HTR-8/SVneo (cell line): ENCODE measurements at places on chromosomes 13 and 19.

- DNase-seq = no peak
Measured at GRCh38 chr13:46605076-46605824, 52.3 kb downstream of the LRCH1 start.

DNA sequence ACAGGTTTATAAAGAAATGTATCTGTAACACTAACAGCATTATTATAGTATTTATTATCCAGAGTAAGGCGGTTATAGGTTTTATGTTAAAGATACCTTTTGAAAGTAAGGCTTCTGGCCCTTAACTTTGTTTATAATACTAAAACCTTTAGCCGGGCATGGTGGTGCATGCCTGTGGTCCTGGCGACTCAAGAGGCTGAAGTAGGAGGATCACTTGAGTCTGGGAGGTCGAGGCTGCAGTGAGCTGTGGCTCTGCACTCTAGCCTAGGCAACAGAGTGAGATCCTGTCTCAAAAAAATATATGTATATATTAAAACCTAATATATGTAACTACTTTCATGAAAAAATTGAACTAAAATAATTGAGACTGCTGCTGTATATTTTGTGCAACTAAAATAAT is 98.7 kb upstream of the KLF5 start:
- no peak for DNase-seq

DNA sequence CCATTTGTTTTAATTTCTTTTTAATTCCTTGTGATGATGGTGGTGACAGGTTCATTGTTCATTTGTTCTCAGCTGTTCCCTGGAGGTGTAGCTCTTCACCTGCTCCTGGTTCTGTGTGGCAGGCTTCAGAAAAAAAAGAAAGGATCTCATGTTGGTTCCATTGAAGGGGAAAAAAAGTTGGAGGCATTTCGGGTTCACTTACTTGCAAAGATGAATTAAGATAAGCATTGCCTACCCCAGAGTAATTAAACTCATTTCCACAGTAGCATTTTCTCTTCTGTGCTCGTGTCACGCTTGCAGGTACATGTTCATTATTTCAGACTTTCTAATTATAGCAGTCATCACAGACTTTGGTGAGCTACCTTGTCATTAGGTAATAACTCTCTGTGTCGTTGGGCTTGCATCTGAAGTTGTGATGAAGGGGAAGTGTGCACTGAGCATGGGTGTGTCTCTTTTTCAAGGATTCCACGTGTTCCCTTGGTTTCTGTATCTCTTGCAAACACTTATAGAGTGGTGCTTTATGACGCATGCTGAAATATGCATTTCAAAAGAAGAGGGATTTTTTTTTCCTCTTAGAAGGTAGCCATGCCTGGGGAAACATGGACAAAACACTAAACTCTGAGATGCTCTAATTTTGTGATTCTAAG is 69.1 kb downstream of the MTUS2 start:
- no peak for DNase-seq

DNA sequence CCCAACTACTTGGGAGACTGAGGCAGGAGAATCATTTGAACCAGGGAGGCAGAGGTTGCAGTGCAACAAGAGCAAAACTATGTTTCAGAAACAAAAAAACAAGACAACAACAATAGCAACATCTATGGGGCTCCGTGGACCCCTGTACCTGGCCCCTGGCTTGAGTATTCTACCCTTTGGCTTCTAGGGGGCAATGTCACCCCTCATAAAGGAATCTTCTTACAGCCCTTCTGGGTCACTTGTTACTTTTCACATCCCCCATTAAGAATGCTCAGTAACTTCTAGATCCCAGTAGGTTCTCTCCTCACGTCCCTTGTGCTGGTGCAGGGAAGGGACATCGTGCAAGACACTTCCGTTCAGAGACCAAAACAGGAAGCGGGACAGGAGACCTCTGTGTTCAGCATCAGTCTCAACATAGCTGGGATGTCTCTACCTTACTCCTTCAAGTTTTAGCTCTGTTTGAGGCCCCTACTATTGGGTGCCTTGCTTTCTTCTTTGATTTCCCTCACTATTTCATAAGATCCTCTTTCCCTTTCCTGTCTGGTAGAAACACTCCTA is 218.1 kb upstream of the ARGLU1 start:
- DNase-seq = no peak

DNA sequence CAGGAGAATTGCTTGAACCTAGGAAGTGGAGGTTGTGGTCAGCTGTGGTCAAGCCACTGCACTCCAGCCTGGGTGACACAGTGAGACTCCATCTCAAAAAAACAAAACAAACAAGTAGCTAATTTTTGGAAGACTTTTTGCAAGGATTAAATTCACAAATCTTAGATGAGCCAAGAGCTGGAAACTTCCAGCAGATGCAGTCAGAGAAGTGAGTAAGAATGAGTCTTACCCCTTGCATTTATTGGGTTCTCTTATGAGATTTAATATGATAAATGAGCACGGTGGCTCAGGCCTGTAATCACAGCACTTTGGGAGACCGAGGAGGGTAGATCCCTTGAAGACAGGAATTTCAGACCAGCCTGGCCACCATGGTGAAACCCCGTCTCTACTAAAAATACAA is 44.9 kb upstream of the NBEA start:
- DNase-seq = no peak

DNA sequence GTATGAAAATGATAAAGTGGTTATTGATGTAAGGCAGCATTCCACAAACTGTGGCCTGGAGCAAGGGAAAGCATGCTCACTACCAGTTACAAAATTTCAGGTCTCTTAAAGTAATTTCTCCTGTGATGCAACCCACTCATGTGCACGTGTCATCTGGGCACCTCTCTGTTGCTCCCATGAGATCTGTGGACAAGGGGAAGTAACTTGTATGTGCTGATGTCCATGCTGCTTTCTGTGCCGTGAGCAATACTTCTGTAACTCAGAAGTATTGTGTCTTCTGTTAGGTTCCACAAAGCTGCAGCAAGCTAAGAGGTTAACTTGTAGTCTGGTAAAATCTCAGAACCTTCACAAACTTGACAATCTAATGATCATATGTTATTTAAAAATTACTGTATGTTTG is 930.0 kb upstream of the SLITRK6 start:
- DNase-seq = no peak

GRCh38 chr13:38421590-38422560 is 72.2 kb downstream of the UFM1 start:
- no peak for DNase-seq

DNA sequence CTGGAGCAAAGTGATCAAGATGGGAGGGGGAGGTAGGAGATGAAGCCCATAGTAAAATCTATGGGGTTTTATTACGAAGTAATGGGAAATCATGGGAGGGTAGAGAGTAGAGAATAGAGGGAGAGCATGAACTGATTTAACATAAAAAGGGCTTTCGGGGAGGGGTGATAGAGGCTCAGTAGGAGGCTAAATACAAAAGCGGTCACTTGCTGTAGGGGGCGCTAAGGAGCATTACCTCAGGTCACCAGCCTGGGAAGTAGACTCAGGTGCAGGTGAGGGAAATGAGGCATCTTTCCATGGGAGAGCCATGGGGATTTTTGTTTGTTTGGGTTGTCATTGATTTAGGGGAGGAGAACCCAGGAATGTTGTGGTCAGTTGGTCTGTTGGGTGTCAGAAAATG is 14.1 kb downstream of the KRTDAP start:
- no peak for DNase-seq

DNA sequence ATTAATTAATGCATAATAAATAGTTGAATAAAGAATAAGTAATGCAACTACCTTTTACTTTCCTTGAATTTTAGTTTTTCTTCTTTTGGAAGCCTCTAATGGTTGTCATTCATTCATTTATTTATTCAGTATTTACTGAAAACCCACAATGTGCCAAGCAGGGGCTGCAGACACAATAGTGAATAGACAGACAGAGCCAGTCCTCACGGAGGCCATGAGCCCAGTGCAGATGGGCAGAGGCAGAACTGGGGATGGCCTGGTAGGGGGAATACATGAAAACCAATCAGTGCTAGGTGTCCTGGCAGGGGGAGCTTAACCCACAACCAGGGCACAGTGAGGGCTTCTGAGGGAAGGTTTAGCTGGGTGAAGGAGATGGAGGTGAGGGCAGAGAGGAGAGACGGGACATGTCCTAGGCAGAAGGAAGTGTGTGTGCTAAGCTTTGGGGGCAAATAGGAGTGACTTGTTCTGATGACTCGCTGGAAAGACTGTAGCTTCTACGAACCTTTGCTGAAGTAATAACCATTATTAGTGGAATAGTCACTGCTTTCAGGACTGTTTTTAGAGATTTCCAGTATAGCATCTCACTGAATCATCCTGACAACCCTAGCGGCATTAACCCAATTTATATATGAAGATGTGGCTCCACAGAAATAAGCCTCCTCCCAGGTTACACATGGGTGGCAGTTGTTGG is 55.9 kb downstream of the ERCC5 start:
- no peak for DNase-seq

- no peak for DNase-seq
Measured at GRCh38 chr19:32101206-32101605, 244.2 kb upstream of the ZNF507 start.

- DNase-seq = no peak
Measured at GRCh38 chr13:43309311-43309710, 285.9 kb downstream of the DNAJC15 start.
